ENCODE measurements at places on chromosomes 7 and 10.

- DNase-seq, result no peak
These were observed 125.1 kb upstream of the JCAD start for GRCh38 chr10:30184397-30185033.

DNA sequence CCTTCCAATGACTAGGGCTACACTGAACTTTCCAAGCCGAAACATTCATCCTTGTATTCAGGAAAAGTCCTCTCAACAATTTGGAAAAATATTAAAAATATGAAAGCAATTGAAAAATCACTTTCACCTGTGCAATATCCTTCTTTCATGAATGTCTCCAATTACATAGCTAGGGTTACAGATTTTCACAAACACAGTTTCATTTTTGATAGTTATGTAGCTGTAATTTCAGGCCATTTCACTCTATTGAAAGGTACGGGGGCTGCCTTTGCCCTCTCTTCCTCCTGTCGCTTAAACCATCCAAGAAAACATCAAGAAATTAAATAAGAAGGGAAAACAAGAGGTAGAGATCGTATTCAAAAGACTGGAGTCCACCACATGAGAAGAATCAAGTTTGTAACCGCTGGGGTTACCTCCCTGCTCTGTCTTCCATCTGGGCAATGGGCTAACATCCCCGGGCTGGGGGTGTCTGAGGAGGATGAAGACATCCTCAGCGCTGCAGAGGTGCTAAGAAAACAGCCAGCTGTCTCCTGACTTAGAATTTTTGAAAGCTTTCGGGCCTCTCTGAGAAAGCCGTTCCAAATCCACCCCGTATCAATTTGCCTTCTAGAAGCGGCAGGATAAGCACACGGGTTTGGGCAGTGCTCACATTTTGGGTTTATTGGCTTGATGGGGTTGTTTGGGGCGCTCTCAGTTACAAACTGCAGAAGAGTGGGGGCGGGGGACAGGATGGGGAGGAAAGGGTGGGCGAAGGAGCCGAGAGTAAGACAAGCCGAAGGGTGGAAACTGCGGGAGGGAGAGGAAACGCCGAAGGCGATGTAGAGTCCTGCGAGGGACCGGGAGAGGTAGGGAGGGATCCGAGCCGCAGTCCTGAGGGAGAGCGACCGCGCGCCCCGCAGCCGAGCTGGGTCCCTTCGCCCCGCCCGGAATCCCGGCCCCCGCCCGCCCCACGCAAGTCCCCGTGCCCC lies 24.3 kb upstream of the VAX1 start:
- no peak for DNase-seq

DNA sequence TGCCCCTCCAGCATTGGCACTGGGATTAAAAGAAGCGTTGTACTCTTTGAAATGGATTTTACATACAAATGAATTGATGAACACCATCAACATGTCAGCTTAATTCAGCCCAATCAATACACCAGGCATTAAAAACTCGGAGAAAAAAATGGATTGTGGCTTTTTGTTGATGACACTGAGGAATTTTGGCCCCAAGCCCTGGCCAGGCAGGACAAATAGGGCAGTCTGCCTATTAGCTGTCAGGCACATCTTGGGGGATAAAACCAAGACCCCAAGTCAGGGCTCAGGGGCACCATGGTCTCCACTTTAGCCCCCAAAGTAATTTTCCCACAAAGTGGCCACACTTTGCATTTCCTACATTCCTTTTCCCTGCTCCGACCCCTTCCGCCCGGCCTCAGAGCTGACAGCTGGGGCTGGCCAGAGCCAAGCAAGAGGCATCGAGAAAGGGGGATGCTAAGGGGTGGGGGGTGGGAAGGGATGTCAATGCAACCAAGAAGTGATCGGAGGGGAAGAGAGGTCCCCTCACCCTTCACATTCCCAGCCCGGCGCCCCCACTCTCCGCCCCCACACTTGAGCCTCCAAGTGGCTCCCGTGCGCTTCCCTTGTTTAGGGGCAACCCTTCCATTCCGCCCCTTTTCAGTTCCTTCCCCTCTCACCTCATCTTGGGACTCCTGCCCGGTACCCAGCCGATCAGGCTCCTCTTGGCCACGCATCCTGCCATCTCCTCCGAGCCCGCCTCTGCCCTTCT lies 711 bp downstream of the HIP1 start:
- no peak for DNase-seq

DNA sequence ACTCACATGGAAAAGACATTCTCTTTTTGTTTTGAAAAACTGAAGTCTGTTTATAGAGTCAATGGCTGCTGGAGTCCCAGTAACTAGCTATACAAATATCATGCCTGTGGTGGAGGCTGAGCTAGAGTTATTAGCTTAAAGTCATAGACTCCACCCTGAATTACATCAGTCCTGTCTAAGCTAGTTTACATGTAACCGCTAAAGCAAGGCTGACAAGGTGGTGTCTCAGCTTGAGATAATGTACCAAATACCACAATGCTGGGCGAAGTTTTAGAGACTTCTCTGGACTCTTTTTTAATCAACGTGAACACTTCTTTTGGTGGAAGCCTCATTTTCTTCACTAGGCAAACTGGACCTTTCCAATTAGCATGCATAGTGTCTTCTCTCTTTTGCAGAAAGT lies 219.4 kb downstream of the ANK3 start:
- DNase-seq, result no peak

DNA sequence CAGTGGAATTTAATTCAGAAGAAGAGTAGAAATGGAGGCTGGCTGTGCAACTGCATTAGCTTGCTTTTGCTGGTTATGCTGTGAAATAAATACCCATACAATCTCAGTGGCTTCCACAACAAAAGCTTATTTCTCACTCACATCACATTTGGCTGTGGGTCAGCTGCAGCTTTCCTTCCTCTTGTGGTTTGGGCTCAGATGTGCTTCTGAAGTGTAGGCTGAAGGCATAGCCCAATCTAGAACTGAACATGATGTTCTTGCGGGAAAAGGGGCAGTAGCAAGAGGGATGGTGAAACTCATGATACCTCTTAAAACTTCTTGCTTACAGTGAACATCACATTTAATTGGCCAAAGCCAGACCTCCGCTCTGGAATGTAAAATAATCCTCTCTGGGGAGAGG lies 119.9 kb downstream of the HECW1 start:
- DNase-seq, result no peak

DNA sequence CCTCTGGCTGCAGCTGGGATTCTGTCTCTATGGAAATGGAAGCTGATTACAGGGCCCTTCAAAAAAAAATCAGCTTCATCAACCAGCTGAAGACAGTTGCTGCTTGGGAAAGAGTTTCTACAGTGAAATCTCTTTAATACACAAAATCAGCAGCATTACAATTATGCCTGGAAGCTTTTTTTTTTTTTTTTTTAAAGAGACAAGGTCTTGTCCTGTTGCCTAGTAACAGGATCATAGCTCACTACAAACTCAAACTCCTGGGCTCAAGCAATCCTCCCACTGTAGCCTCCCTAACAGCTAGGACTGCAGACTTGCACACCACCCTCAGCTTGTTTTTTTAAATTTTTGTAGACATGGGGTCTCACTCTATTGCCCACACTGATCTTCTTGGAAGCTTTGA lies 94.5 kb downstream of the OR13A1 start:
- DNase-seq, result no peak

DNA sequence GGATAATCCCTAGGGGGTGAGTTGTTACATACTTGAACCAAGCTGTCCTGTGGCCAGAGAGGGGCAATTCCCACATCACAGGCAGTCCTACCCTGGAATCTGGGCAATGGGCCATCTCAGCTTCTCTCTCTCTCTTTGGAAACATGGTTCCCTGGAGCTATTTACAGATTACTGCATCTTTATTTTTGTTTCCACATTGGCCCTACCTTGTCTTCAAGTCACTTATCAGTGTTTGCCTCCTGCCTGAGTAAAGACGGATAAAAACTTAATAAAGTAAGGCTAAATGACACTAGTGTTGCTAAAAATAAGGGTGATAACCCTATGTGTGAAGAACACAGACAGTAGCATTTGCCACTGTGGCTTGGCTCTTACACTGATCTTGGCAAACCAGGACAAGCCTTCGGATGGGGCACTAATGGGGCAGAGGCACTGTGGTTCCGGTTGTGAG lies 228.2 kb downstream of the GFRA1 start:
- DNase-seq, result no peak

GRCh38 chr10:3068968-3069737 lies 1.8 kb downstream of the PFKP start:
- no peak for DNase-seq

DNA sequence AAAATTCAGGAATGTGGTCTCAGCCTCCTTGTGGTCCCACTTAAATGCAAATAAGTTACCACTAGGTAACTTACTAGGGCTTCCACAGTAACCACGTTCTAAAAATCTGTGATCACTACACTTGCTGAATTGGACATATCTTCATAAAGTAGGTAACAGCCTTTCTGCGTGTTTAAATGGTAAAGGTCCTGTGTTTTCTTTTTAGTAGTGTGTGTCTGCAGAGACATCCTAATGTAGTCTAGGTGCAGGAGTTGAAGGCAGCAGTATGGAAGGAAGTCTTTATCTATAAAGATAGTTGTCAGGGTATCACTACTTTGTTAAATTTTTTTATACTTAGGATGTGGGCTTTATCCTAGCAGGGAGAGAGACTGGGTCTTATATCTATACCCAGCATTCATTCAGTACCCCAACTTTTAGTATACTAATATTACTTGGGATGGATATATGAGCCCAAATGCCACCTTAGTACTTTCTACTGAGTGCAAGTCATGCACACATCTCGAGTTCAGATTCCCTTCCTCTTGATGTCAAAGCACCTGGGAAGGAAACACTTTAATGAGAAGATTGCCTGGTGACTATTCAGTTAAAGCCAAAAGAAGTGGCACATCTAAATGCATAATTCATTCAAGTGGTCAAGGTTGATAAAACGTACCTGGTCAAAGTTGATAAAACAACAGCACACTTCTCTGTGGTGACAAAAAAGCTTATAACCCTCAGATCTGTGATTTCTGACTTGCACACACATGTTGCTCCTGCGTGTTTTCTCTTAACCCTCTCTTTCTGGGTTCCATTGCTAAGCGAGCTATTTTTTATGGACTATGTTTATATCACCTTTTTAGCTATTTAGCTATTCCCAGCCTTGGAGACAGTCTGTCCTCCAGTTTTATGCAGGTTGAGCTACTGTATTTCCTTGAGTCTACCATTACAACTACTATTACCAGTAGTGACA lies 281.1 kb upstream of the DKK1 start:
- DNase-seq, result no peak

DNA sequence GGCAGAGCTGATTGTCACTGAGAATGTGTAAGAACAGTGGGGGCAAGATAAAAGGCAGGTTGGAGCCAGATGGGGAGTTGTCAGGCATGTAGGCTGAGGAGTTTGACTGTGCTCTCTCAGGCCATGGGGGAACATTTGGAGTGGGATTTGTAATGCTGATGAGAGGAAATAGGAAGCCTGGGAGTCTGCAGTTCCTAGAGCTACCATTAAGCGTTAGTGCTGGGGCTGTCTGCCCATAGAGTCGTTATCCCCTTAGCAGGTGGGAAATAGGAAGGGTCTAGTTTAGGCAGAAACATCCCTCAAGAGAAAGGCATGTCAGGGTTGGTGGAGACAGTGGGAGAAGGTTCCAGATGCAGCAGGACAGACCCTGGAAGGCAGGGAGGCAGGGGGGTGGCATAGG lies 75.5 kb downstream of the RPS24 start:
- no peak for DNase-seq

DNA sequence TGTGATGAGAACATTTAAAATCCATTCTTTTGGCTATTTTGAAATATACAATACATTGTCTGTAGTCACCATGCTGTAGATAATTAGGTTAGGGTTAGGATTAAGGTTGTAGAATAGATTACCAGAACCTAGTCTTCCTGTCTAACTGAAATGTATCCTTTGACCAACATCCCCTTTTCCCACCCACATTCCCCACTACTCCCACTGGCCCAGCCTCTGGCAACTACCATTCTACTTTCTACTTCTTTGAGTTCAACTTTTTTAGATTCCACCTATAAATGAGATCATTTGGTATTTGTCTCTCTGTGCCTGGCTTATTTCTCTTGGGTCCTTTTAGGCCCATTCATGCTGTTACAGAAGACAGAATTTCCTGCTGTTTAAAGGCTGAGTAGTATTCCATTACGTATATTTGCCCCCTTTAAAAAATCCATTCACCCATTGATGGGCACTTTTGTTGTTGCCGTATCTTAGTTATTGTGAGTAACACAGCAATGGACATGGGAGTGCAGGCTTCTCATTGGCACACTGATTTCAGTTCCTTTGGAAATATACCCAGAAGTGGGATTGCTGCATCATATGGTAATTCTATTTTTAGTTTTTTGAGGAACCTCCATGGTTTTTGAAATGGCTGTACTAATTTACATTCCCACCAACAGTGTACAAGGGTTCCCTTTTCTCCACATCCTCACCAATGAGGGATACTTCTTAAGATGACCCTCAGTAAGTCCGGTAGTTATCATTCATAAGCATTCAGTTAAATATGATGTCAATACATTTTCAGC lies 104.0 kb downstream of the RALA start:
- DNase-seq, result no peak

- DNase-seq, result peak; percentile 90
These were observed 87.0 kb downstream of the TBXAS1 start for GRCh38 chr7:139915864-139916716.
